ENCODE measurements at places on chromosomes 7 and 10. TPM values are rescaled to one million over a fixed set of nuclear protein-coding genes. Genes with fewer than 3 reads are reported as not detected.

The TMEM26 gene
- total RNA-seq = 0.67 TPM

The NANOS1 gene
- 8.7 TPM for total RNA-seq

The OR9A2 gene
- total RNA-seq = not detected

The CLCN1 gene
- not detected for total RNA-seq

The CDC14C gene
- not detected for total RNA-seq

The LOXL4 gene
- 0.47 TPM for total RNA-seq

The GPR146 gene
- 41.5 TPM for total RNA-seq

The TACC2 gene
- 377 TPM for total RNA-seq

The BRI3 gene
- 269 TPM for total RNA-seq

The SPDYE17 gene
- not detected for total RNA-seq

The MPP7 gene
- 15.3 TPM for total RNA-seq

The SERPINE1 gene
- total RNA-seq = 1.3 TPM

The EFCAB10 gene
- total RNA-seq = not detected

The PKD2L1 gene
- total RNA-seq = not detected

The CXCL12 gene
- 136 TPM for total RNA-seq

The AGFG2 gene
- total RNA-seq = 24.7 TPM

The MYOZ1 gene
- total RNA-seq = 0.32 TPM

The MINDY4 gene
- 4.9 TPM for total RNA-seq

The SPDYE2B gene
- not detected for total RNA-seq

The DYNC1I1 gene
- total RNA-seq = 39.0 TPM

The DPYSL4 gene
- 45.2 TPM for total RNA-seq

The FAM241B gene
- 2.8 TPM for total RNA-seq

The PRLHR gene
- not detected for total RNA-seq

The FHIP2A gene
- 29.4 TPM for total RNA-seq

The VPS50 gene
- total RNA-seq = 17.7 TPM

The EVX1 gene
- not detected for total RNA-seq

The CYP3A4 gene
- total RNA-seq = not detected

The LIPF gene
- not detected for total RNA-seq

The ZCWPW1 gene
- 4.2 TPM for total RNA-seq

The GPR26 gene
- total RNA-seq = not detected

The VOPP1 gene
- total RNA-seq = 23.4 TPM

The PLAU gene
- 6.6 TPM for total RNA-seq

The TMEM196 gene
- total RNA-seq = not detected

The RTKN2 gene
- not detected for total RNA-seq

The SFTPA1 gene
- total RNA-seq = 0.17 TPM

The PRR15 gene
- 0.35 TPM for total RNA-seq

The BHLHA15 gene
- total RNA-seq = not detected

The TAS2R4 gene
- 0.20 TPM for total RNA-seq

The MEOX2 gene
- total RNA-seq = 11.2 TPM

The ZNF467 gene
- total RNA-seq = 7.8 TPM

The HECTD2 gene
- total RNA-seq = 3.0 TPM

The ELAPOR2 gene
- 4.3 TPM for total RNA-seq

The SPDYE2 gene
- total RNA-seq = not detected

The BMPER gene
- 0.59 TPM for total RNA-seq

The CHN2 gene
- total RNA-seq = 32.2 TPM

The LRRC18 gene
- not detected for total RNA-seq

Data from left ventricle myocardium superior (tissue), 1 donor.